Hindlimb muscle (tissue), 1 donor: ENCODE measurements at places on chromosomes 2 and 18.

GRCh38 chr18:46274266-46274665, 170.1 kb downstream of the HAUS1 start:
- no peak for DNase-seq

GRCh38 chr2:139427164-139427563, 647.0 kb upstream of the NXPH2 start:
- DNase-seq: no peak

DNA sequence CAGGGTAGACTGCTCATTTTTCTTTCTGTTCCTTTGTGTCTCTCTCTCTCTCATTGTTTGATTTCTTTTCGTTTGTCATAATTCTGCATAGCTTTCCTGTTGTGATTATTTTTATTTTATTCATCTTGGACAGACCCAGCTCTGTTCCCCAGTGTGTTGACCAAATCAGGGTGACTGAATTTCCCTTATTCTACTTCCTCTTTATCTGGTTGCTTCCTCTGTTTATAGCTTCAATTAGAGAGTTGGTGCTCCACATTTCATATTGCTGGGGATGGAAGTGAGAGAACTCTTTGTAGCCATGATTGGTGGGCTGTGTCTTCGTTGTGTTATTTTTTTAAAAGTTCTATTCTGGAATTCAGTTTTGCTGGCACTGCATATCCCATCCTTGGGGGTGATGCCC, 19.1 kb downstream of the PROKR1 start:
- no peak for DNase-seq

GRCh38 chr2:201432038-201432620, 19.1 kb downstream of the TRAK2 start:
- DNase-seq: no peak

GRCh38 chr2:194203898-194204297, 1453.1 kb upstream of the SLC39A10 start:
- DNase-seq: no peak

- no peak for DNase-seq
These were observed 4.9 kb upstream of the STK17B start for GRCh38 chr2:196176142-196176738.
